ENCODE measurements at places on chromosomes 5 and 9.

DNA sequence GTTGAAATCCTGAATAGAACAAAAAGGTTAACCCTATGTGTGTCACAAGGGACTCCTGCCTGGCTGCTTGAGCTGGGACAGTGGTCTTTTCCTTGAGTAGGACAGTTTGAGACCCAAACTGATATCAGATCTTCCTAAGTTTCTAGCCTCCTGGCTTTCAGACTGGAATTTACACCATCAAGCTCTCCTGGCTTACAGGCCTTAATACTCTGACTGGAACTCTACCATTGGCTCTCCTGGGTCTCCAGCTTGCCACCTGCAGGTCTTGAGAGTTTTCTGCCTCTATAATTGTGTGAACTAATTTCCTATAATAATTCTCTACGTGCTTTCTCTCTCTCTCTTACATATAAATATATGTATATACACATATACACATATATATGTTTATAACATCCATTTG lies 112.5 kb downstream of the PRR16 start:
- no peak for DNase-seq

GRCh38 chr9:126702151-126703001 lies 88.6 kb downstream of the LMX1B start:
- no peak for DNase-seq

DNA sequence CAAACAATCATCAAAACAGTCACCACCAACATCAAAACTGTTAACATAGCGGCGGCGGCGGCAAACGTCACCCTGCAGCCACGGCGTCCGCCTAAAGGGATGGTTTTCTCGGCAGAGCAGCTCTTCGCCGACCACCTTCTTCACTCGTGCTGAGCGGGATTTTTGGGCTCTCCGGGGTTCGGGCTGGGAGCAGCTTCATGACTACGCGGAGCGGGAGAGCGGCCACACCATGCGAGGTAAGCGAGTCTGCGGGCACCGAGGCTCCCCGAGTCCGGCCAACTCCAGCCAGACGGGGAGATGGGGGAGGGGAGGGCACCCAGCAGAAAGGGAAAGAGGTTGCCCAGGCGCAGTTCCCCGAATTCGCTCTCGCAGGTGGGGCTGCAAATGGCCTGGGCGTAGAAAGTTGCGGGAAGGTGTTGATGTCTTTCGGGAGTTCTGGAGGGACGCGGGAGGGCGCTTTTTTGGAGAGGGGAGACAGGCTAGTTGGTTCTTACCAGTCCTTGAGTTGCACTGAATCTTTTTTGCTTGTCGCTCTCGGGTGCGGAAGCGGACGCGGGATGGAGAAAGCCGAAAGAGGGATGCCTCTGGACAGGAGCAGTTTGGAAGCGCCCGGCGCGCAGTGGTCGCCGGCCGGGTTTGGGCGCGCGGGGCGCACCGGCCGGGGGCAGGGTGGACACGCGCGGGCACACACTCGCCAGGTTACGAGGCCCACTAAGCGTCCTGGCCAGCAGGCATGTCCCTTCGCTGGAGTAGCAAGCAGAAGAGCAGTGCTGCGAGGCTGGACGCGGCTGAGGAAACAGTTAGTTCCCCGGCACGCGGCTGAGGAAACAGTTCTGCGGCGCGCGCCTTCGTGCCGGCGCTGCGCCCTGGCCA lies 849 bp downstream of the RORB start:
- DNase-seq = no peak

- DNase-seq = no peak
Observed at GRCh38 chr5:77076961-77077828, 9.9 kb downstream of the ZBED3 start.

- DNase-seq = no peak
Observed at GRCh38 chr9:18776836-18777820, 255.9 kb downstream of the SAXO1 start.

DNA sequence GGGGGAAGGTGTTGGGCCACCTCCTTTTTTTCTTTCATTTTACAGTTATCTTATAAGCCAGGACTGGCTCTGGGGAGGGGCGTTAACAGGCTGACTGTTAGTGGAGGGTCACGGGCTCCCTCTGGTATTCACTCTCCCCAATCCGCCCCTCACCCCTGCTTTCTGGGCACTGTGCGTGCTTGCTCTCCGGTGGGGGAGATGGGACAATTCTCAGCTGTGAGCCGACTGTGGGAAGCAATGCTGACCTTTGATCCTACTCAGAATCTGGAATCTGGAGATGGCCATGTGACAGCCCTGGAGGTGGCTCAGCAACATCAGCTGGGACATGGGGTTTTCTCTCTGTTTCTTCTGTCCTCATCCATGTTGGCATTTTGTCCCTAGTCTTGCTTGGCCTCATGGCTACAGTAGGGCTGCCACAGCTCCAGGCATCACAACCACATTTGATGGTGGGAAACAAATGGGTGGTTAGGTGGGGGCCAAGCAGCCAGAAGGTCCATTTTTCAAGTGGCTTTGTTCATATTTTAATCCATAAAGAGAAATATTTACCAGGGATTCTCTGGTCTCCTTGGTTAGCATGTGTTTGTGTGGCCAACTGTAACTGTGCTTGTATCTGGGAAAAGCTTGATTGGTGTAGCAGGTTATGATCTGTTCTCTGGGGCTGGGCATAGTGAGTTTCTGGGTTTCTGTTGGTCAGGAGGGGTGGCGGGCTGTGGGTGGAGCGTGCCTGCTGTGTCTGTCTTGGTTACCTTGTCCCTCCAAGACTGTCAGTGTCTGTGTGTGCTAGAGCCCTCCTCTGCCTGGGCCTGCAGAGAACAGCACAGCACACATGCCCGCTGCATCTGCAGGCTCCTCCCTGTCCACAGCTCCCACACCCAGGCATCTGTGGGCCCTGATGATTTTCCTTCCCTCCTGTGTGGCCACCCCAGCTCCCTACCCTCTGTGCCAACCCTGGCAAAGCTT lies 12.4 kb downstream of the WNK2 start:
- no peak for DNase-seq

DNA sequence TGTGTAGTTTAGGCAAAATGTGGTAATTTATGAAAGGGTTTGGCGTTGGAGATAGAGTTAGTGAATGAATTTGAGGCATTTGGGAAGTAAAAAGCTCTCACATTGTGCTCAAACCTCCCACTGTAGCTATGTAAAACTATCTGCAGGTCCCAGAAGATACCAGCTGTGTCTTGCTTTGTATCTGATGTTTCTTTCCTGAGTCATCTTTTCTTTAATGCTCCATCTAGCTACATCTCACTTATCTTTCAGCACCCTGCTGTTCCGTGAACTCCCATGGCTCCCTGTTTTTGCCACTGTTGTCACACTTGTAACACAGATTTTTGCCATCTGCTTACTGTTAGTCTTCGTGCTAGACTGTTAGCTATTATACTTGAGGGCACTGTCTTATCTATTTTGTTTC lies 253.1 kb downstream of the NPR3 start:
- DNase-seq = no peak

DNA sequence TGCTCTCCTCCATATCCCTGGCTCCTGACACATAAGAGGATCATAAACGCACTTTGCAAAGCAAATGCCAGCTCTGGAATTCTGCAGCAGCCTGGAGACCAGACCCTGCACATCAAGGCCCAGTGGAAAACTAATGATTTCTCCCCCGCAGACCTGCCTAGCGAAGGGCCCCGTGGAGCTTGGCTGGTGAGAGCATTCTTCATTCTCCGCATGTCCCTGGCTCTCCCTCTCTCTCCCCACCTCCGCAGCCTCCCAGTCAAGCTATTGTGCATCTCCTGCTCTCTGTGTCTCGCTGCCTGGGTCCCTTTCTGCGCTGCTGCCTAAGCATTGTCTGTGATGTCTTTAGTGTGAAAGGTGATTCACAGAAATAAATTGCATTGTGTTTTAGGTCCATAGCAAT lies 46.7 kb downstream of the GRIA1 start:
- no peak for DNase-seq

DNA sequence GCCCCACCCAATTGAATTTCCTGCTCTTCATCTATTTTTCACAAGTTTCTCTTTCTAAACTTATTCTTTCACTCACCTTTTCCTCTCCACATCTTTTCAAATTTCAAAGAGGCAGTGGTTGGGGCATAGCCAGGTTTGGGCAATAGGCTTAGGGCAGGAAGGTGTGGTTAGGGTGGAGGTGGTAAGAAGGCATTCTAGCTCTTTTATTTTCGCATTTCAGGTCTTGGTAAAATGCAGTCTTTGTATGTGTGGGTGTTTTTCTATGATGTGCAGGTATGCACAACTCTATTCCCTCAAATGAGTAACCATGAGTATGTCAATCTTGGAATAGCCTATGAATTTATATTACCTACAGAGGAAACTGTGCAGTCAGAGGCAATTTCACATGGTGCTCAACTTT lies 129.8 kb upstream of the IFNE start:
- DNase-seq = no peak

DNA sequence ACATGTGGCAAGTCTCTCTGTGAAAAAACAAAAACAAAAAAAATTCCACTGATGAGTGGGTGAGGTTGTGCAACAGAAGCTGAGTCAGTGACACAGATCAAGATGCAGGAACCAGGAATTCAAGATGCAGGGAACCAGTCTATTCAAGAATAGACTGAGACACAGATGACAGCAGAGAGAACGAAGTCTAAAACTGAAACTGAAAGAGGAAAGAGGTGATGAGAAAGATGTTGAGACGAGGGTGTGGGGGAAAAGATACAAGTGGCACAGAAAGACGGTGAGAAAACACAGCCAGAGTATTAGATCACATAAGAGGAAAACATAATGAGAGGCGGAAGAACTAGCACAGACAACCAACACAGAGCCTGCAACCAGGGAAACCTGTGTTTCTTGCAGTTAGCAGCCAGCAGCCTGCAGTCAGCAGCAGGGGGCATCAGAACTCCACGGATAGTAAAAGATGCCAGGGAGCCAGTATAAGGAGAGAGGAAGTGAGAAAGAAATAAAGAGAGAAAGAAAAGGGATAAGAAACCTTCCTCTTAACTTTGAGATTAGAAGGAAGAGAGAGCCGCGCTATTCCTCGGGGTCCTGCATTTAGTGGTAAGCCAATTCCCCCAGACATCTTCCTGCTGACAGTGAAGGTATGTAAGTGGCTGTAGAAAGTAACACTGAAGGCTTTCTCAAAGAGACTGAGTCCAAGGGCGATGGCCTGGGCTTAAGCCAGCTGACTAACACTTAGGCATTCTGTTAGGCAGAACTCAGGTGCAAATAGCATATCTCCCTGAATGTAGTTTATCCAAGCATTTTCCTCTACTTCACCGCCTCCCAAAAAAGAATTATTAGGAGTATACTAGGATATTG lies 79.0 kb downstream of the TLR4 start:
- no peak for DNase-seq

All from cortex of kidney (tissue), 1 donor.